DMS79 treated with DMSO at 0.1 percent for 48 hours (cell line): ENCODE measurements at places on chromosomes 16 and 17.

GRCh38 chr17:80559825-80560251 lies 15.2 kb downstream of the RPTOR start:
- no peak for DNase-seq

DNA sequence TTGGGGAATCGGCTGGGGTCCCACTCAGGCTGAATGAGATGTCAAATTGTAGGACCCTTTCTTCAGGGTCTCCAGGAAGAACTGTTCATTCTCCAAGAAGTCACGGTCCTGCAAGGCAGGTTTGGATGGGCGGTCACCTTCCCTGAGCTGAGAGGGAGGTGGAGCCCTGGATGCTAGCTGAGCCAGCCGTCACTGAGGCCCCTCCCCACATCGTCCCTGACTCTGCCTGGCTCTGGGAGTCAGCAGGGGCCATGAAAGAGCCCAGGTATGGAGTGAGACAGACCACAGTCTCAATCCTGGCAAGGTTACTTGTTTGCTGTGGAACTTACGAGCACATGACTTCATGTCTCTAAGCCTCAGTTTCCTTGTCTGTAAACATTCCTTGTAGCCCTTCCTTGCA lies 6.0 kb upstream of the MRPL38 start:
- DNase-seq, result peak; percentile 58

DNA sequence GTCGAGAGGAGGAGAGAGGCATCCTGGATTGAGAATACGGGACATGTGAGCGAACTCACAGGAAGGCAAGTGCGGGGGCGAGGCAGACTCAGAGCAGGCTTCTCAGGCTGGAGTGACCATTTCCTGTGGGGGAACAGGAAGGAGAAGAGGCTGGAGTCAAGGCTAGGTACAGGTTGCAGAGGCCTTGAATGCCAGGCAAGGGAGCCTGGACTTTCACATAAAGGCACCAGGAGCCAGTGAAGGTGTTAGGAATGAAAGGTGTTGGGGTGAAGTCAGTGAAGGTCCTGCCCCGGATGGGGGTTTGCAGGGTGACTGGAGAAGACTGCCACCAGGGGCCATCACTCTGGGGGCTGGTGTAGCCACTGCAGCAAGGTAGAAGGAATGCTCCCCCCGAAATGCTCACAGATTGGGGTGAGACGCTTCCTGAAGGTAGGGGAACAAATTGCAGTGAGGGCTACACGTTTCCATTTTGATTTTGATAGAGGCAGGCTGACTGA lies 5.3 kb upstream of the GPRC5C start:
- no peak for DNase-seq

GRCh38 chr16:66154801-66155200 lies 211.7 kb upstream of the CDH5 start:
- no peak for DNase-seq

DNA sequence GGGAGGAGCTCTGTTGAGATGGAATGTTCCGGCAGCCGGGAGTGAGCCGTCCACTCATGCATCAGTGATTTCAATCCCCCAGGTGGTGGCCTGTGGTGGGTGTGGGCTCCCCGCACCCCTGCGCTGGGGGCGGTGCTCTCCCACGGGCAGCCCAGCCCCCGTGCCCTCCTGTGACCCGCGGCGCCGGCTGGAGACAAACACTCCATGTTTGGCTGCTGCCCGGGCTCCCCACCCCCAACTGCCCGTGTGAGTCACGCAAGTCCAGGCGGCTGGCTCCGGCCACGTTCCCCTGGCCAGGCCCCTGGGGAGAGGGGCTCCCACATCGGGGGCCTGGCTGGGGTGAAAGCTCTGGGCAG lies 29.4 kb downstream of the CACNA1H start:
- DNase-seq, result peak; percentile 30

DNA sequence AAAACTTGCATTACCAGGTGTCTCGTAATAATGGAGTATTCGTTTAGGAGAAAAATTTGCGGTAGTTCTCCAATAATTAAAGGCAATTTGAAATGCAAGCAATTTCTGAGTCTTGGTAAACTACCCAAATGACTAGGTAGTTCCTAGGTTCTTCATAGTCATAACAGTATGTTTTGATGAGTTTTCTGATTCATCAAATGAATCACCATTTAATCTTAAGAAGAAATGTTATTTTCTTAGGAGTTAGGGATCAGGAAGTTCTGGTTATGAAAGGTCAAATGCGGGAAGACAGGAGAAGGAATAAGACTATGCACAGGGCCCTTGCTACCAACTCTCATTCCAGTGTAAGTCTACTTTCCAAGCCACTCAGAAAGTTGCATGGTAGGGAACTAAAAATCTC lies 221.5 kb upstream of the SOX9 start:
- DNase-seq, result no peak

DNA sequence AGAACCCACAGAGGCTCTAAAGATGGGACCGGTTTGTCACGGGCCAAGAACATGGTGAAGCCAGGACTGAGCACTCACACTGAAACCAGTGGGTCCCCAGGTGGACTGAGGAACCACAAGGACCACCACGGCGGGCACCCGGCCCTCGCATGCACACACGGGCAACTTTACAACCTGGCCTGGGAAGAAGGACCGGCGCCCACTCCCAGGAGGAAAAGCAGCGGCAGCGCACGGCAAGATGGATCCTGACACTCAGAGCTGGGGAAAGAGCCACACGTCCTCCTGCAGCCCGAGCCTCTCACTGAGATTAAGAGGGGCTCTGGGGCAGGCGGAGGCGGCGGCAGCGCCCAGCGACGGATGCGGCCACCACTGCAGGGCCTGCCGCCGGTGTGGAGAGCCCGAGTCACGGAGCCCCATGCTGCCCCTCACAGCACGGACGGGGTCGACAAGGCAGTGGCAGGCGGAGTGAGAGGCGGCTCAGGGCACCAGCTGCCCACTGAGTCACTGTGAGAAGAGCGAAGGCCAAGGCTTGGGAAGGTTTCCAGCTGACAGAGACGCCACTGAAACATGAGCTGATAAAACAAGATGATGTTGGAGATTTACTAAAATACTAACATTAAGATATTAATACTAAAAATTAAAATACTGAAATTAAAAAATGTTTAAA lies 118.3 kb downstream of the ANKRD11 start:
- no peak for DNase-seq

DNA sequence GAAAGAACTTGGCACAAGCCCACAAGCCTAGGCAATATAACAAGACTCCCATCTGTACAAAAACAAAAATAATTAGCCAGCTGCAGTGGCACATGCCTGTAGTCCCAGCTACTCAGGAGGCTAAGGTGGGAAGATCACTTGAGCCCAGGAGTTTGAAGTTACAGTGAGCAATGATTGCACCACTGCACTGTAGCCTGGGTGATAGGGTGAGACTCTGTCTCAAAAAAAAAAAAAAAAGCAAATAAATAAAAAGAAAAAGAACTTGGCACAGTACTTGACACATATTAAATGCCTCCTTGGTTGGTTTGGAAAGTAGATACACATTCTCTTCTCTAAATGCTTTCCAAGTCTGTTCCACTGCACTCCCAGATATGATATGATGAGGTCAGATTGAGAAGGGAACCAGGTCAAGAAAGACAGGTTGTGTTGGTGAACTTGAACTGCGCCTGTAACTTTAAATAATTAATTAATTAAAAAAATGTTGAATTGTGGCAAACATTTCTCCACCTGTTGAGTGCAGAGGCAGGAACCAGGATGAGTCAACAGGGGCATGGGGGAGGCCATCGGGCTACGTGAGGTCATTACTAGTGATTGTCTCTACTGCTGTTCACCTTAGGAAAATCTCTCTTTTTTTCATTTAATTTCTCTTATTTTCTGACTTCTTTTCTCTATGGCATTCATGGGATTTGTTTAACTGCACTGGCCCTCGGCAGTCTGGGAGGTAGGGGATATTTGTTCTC lies 25.9 kb upstream of the EFCAB13 start:
- DNase-seq, result no peak

GRCh38 chr17:79728169-79728907 lies 2.4 kb upstream of the ENPP7 start:
- peak; percentile 18 for DNase-seq

- DNase-seq, result no peak
Observed at GRCh38 chr17:58234512-58234911, 3.9 kb upstream of the LPO start.

DNA sequence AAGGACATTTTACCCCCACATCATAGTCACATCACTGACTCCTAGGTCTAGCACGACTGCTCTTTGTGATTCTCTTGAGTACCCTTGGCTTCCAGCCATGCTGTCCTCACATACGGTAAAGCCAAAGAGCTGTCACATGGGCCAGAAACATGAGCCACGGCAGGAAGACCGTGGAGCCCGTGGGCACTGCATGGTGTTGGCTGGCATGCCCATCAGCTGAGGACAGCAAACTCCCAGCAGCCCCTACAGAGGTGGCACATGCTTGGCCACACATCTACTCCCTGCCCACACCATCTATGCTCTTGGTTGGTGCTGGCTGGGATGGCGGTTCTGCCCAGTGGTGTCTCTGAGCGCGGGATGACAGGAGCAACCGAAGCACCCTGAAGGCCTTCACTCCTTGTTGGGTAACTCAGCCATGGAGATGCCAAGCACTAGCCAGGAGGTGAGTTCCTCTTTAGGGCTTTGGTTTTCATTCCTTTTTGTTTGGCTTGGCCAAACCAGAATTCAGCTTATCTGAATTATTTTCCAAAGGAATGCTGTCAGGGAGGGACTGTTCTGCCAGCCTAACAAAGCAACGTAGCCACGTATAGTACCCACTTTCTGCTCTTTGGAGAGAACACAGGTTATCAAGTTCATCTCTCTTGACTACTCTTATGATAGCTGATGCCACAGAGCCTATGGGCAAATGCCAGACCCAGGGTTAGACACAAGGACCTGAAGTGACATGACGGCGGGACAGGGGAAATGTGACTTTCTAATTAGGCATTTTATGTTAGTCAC lies 10.0 kb downstream of the TNFAIP1 start:
- DNase-seq, result peak; percentile 20

GRCh38 chr16:23927796-23928195 lies 92.0 kb downstream of the PRKCB start:
- DNase-seq, result no peak

DNA sequence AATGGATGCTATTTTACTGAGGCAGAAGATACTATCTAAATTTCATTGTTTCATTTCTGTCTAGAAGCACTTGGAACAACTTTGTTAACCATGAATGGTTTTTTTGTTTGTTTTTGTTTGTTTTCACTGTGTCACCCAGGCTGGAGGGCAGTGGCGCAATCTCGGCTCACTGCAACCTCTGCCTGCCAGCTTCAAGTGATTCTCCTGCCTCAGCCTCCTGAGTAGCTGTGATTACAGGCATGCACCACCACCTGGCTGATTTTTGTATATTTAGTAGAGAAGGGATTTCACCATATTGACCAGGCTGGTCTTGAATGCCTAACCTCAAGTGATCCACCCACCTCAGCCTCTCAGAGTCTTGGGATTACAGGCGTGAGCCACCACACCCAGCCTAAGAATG lies 40.5 kb downstream of the ABHD15 start:
- DNase-seq, result no peak

- DNase-seq, result no peak
Observed at GRCh38 chr16:24935336-24935735, 79.8 kb downstream of the ARHGAP17 start.

- no peak for DNase-seq
Observed at GRCh38 chr17:12631076-12631475, 34.6 kb upstream of the MYOCD start.

GRCh38 chr17:55200904-55201303 lies 63.9 kb upstream of the HLF start:
- DNase-seq, result no peak

DNA sequence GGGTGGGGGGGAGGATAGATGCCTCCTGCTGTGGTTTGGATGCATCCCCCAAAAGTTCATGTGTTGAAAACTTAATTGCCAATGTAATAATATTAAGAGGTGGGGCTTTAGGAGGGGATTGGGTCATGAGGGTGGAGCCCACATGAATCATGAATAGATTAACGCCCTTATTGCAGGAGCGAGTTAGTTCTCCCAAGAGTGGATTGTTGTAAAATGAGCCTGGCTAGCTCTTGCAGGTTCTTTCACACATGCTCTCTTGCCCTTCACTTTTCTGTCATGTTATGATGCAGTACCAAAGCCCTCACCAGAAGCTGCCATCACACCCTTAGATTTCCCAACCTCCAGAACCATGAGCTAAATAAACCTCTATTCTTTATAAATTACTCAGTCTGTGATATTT lies 52.0 kb downstream of the GINS3 start:
- no peak for DNase-seq

- no peak for DNase-seq
Observed at GRCh38 chr16:73268366-73268993, 220.6 kb upstream of the ZFHX3 start.

DNA sequence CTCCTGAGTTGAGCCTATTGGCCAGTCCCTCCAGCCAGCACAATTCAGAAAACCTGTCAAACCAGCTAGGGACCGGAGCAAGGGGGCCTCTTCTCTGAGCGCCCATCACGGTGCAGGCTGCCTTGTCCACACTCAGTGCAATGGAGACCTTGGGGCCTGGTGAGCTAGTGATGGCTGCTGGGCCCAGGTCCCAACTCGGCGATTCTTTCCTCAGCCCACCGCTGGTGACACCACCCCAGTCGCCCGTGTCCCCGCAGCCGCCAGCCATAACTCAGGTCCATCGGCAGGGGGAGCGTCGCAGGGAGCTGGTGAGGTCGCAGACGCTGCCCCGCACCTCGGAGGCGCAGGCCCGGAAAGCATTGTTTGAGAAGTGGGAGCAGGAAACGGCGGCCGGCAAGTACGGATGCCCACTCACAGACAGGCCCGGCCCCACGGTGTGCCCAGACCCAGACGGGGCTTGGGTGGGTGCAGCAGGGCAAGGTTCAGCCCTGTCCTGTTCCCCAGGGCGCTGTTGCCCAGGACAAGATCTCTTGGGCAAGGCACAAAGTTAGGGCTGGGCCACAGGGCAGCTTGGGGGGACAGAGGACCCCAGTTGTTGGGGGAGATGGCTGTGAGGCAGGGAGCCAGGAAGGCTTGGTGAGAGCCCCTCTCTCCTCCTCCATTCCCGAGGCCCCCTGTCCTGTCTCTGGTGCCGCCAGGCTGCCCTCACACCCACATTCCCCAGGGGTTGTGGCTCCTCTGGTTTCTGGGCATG lies 10.8 kb downstream of the SMTNL2 start:
- no peak for DNase-seq

DNA sequence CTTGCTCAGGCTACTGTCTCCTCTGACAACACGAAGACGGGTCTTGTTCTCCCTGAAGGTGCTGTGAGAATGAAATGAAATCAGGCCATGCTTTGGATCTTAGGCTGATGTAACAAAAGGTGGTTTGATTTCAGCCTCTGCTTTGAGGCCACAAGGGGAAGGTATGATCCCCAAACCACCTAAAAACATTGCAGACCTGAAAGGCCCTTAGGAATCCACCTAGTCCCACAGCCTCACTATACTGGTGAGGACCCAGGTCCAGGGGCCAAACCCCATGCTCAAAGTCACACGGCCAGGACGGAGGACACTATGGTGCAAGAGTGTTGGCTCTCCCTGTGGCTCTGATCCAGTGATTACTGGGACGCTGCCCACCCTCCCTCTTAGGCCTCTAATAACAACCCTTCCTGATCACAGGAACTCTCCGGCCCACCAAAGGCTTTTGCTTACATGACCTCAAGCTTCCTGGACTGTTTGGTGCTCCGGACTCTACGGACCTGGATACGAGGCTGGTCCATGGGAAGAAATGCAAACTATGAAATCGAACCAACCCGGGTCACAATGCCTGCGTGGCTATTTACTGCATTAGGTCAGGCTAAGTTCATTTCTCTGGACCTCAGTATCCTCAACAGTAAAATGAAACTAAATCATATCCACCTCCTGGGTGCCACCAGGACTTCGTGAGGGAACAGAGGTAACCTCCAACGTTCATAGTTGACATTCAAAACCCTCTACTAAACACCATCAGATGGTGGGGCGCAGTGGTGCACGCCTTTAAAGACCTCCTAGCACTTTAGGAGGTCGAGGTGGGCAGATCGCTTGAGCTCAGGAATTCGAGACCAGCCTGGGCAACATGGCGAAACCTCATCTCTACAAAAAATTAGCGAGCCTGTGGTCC lies 1.5 kb downstream of the TRIM25 start:
- no peak for DNase-seq

GRCh38 chr17:32256701-32257019 lies 9.0 kb upstream of the RHBDL3 start:
- DNase-seq, result no peak
